ENCODE measurements at places on chromosomes 1 and 21.

DNA sequence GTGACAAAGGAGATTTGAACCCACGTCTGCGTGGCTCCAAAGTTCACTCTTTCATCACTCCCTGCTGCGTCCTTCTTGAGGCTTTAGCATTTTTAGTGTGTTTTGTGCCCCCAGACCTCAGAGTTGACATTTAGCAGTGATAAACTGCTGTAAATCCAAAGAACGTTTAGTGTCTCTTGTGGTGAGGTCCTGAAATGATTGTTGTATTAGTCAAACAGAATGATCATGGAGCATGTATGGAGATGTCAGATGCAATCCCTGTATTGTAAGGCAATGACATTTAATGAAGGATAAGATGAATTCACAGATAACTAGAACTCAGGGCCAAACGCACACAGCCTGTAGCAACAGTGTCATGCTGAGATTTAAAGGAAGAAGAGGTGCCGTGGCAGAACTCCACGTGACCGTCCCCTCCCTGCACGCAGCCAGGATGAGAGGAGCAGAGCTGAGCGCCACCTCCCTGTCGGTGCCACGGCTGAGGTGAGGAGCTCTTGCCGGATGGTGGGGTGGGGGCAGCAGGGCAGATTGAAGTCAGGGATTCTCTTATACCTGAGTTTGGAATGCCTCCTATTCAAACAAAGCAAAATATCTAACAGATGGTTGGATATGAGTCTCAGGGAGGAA, 30.1 kb downstream of the NTPCR start:
- DNase-seq = no peak

DNA sequence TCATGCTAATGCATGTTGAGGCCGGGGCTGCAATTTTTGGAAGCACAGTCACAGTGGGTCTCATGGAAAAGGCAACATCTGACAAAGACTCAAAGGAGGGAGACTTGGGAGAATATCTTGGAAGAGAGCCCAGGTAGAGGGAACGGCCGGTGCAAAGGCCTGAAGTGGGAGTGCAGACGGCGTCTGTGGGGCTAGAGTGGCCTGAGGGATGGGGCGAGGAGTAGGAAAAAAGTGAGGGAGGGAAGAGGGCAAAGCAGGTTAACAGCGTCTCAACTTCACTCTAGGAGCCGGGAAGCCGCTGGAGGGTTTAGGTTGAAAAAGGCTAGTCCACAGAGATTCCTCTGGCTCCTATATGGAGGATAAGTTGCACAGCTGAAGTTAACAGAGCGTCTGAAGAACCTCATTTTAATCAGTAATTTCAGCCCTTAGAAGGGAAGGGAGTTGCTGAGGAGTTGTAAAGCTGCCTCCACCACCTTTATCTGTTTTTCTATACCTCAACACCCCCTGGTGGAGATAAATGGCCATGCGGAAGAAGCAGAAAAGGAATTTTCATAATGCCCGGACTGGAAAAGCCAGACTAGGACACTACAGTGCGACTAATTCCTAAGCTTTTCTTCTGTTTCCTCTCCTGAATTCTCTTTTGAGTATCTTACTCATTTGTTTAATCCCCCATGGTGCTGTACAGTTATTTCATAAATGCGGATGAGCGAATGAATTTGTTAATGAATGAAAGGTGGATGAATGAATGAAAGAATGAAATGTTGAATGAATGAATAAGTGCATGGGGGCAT, 78.7 kb upstream of the ZNF281 start:
- DNase-seq = peak; percentile 49

DNA sequence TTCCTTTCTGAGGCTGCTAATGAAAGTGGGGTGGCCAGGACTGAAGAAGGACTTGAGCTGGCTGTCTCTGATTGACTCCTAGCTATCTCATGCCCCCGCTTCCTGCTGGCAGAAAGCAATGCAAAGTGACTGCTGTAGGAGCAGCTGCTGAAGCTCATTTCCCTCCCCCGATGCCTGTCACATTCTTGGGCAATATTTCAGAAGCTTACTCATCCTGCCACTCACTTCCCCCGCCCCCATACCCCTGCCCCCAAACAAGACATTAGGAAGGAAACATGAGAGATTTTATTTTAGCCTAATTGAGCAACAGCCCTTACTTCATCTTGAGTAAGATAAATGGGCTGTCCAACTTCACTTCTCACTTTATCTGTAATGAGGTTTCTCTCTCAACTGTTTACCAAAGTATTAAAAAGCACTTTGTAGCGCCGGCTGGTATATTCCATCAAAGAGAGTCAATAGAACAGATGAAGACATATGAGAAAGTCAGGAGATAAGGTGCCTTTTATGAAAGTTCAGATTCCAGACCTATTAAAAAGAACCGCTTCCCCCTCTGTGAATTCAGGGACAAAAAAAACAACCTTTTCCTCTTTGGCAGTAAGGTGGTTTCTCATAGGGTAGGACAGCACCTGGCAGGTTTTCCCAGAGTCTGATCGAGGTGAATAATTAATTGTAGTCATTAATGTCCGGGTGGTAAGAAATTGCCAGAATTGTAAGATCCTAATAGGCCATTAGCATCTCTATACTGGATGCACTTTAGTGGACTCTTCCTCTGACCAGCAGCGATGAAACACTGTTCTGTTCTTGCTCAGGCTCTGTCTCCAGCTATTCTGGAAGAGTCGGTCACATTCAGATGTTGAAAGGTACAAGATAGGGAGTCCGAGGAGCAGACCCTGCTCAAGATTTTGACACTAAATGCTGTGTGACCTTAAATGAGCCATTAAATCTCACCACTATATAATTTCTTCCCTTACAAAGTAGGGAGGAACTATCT, 70.2 kb downstream of the SH3GLB1 start:
- peak; percentile 84 for DNase-seq

- no peak for DNase-seq
Measured at GRCh38 chr1:48807554-48808260, 31.0 kb upstream of the BEND5 start.

DNA sequence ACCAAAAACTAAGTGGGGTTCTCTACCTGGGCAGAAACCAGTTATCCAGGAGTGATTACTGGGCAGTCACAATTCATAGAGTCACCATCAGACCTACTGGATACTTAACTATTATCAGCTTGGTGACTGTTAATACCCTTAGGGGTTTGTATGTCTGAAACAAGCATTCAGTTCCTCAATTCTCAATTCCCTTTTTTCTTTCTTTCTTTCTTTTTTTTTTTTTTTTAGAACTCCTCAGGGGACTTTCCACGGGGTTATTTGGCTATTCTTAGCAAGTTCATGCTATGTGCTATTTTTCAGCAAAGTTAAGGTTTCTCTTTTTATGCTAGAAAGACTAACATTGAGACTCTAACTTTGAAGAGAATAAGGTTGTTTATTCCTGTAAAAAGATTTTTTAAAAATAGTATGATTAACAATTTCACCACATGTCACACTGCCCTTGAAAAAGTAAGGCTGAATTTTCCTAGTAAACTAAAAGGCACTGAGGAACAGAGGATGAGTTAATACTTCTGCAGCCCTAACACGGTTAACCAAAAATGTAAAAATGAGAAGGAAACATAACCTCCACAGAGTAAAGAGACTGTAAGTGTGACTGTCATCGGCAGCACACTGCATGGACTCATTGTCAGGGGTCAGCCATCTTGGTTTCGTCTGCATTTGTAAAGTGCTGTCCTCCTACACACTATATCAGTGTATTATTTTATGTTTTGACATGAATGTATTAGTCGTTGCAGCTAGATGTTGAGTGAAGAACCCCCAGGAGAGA, 310.2 kb downstream of the NTNG1 start:
- DNase-seq = no peak

GRCh38 chr1:174169342-174169741, 10.0 kb downstream of the RABGAP1L start:
- no peak for DNase-seq

DNA sequence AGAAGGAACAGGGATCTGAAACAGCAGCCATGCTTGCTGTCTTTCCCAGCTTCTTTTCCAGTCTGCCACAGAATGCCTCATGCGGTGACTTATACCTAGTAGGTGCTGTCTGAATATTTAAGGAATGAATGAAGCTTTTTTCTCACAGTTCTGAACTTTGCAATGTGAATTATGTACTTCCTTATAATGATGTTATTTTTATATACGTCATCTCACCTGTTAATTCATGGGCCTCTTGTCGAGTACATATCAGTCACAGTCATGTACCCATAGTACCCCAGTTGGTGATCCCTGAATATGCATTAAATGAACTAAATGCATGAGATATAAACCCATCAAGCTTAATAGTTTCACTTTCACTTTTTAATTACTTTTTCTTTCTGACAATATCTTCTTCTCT, 132.7 kb downstream of the NTNG1 start:
- no peak for DNase-seq

DNA sequence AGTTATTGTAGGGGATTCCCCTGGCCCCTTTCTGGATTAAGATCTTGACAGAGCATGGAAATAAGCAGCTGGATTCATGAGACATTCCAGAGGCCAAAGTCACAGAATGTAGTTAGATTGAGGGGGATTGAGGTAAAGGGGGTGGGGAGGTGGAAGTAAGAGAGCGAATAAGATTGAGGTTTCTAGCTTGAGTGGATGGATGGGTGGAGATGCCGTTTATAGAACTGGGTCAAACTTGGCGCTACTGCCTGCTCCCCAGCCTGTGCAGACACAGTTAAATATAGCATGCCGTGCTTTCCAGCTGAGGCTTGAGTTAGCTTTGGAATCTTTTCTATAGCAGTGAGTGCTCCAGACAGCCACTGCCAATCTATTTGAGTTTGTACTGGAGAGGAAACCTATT, 85.7 kb downstream of the DYRK1A start:
- peak; percentile 75 for DNase-seq

GRCh38 chr1:30670240-30671060, 52.9 kb downstream of the MATN1 start:
- DNase-seq = peak; percentile 12

GRCh38 chr1:33157131-33157530, 24.7 kb downstream of the TRIM62 start:
- DNase-seq = no peak

DNA sequence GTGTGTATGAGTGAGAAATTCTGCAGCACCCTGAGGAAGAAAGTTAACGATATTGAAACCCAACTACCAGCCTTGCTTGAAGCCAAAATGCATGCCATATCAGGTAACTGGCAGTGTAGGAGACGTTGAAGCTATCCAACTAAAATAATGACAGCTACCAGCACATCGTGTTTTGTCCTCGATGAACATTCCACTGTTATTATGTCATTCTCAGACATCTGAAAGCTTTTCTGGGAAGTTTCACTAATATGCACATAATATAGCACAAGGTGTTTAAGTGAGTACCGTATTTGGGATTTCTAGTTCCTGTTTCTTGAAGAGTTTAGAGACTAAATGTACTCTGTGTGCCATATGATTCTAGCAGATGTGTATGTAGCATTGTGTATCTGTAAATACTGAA, 173.5 kb downstream of the DISC1 start:
- DNase-seq = peak; percentile 58

GRCh38 chr1:1764876-1765470, 13.3 kb downstream of the NADK start:
- DNase-seq = no peak

GRCh38 chr1:50538476-50538875, 115.2 kb upstream of the DMRTA2 start:
- DNase-seq = no peak

- no peak for DNase-seq
Measured at GRCh38 chr1:227736814-227737432, 1.7 kb downstream of the SNAP47 start.

GRCh38 chr1:81802707-81803430, 2.1 kb downstream of the ADGRL2 start:
- DNase-seq = no peak

Data from HS-27A (cell line).